KBM-7 (cell line): ENCODE measurements at places on chromosomes 2 and 18.

DNA sequence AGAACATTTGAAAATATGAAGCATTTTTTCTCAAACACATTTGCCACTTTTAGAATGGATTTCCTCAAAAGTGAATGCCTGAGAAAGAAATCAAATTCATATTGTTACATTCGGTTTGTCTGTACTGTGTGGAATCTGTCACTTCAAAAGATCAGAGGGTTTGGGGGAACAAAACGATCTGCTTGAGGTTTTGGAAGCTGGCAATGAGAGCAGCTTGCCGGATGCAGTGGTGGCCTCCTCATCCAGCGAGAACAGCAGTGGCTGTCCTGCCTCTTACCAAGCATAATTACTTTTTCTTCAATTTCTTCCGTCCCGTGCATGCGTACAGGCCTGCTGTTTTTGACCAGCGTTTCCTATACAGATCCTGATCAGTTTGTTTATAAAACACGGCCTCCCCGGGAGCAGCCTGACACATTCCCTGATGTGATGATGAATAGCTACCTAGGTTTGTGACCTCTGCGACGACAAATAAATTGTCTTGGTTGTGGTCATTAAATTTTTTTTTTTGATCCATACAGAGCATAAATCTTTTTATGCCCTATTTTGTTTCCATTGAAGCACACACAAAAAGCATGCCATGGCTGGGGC, 45.2 kb downstream of the ITGA6 start:
- no peak for DNase-seq

DNA sequence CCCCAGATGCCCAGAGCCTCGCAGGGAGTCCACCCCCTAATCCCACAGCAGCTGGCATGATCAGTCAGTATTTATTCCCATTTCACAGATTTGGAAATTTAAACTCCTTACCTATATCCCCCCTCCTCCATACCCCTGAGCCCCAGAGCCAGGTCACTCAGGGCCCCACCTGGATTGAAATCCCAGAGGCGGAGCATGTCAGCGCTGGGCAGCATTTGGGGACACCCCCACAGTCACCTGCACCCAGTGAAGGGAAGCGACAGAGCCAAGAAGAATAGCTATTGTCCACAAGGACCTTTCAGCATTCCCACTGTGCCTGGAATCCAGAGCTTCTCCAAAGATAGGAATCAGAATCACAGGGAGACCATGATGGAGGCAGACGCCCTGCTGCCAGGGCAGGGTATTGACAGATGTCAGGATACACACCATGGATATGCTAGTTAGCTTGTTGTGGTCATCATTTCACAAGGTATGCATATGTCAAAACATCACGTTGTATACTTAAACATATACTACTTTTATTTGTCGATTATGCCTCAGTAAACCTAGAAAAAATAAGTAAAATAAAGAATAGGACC, 968 bp upstream of the ASTL start:
- no peak for DNase-seq

- DNase-seq = no peak
These were observed 39.1 kb downstream of the MRPL35 start for GRCh38 chr2:86238354-86238753.

- DNase-seq = no peak
These were observed 58.4 kb downstream of the CTDP1 start for GRCh38 chr18:79738041-79738461.

DNA sequence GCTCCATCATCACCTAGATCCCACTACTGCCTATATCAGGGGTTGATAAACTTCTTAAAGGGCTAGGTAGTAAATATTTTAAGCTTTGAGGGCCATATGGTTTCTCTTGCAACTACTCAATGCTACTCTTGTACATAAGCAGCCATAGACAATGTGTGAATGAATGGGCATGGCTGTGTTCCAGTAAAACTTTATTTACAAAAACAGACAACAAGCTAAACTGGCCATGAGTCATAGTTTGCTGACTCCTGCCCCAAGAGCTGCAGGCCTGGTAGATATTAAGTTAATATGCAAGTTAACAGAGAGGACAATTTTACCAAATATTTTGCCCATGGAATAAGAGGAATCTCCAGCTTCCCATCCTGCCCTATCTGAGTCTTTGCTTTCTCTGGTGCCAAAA, 29.8 kb upstream of the MYO3B start:
- DNase-seq = no peak

DNA sequence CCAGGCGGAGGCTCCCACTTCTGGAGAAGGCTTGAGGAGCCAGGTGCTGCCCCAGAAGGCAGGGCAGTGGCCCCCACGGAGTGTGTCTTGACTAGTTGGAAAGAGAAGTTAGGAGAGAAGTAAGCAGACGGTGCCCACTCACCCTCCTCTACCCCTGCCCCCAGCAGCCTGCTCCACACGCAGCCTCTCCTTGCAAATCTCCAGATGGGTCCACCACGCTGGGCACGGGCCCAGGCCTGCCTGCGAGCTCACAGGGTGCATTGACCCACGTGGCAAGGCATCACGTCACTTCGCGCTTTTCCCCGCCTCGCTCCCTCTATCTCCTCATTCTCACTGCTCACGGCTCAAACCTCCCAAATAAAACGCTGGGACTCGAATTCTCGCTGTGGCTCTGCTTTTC, 71.8 kb upstream of the RAB12 start:
- no peak for DNase-seq

DNA sequence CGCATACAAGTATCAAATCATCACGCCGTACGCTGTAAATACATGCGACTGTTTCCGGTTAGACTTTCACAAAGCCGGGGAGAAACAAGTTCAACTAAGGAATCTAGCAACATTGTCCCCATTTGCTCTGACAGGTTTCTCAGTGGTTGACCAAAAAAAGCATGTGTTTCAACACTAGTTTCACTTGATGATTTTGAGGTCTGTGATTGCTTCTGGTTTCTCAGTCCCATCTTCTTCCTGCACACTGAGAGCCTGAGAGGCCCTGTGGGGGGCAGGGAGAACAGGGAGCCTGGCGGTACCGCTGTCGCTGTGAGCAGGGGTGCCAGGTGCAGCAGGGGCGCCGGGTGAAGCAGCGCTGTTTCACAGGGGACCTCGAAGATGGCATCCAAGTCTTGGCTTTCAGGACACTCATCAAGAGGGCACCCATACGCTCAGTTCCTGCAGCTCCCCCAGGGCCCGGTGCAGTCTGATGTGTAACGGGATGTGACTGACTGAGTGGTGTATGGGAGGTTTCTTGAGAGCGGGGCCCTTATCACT, 270.9 kb downstream of the TWIST2 start:
- no peak for DNase-seq
